ENCODE measurements at places on chromosomes 12 and 14.

- no peak for DNase-seq
Measured at GRCh38 chr14:96445844-96446710, 54.1 kb downstream of the AK7 start.

- DNase-seq, result no peak
Measured at GRCh38 chr14:103103461-103104388, 9.2 kb downstream of the EXOC3L4 start.

GRCh38 chr12:109716512-109717389 is 3.1 kb downstream of the FAM222A start:
- no peak for DNase-seq

DNA sequence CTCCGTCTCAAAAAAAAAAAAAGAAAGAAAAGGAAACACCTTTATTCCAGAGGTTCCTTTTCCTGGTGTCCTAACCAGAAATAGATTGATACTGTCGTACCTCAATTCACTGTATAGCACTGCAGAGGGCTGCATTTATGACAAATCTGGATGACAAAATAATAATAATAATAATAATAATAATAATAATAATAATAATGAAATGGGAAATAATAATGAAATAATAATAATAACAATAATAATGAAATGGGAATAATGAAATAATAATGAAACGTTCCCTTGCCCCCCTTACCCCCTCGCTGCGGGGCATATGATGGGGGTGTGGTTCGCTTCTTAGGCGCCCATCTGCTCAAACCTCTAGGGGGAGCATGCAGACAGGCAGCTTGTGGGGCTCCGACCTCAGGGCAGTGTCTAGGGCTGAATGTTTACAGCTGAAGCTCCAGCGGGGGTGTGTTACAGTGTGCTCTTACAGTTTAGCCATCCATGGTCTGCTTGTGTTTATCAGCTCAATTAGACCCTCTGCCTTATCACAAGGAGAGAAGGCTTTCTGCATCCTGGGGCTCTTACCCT is 1088.3 kb upstream of the SEL1L start:
- DNase-seq, result no peak

GRCh38 chr12:11540615-11541310 is 108.7 kb upstream of the ETV6 start:
- no peak for DNase-seq

GRCh38 chr14:100893760-100894159 is 9.8 kb downstream of the RTL1 start:
- no peak for DNase-seq

GRCh38 chr12:12891881-12892355 is 556 bp downstream of the GPRC5A start:
- no peak for DNase-seq

DNA sequence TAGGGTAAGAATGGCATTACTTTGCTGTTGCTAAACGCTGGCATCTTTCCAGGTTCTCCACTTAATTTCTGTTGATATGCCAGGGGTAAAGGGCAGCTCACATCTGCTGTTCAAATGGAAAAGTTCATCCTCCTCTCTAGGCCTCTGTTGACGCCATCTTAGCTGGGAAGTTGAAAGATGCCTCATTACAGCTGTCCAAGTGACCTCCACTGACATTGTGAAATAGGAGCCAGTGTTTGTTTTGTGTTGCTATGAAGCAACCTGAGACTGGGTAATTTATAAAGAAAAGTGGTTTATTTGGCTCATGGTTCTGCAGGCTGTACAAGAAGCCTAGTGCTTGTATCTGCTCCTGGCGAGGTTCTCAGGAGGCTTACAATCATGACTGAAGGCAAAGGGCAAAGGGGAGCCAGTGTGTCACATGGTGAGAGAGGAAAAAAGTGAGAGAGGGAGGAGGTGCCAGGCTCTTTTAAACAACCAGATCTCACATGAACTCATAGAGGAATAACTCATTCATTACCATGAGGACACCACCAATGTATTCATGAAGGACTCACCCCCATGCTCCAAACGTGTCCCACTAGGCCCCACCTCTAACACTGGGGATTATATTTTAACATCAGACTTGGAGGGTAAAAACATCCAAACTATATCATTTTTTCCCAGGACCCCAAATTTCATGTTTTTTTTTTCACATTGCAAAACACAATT is 3.2 kb upstream of the ADAM21 start:
- DNase-seq, result no peak
